ENCODE measurements at places on chromosomes 1 and 21. TPM values are rescaled to one million over a fixed set of nuclear protein-coding genes. Genes with fewer than 3 reads are reported as not detected.

The SLC16A4 gene
- total RNA-seq, result 1.4 TPM

The RNU1-1 gene
- total RNA-seq, result under 0.01 TPM

The CRB1 gene
- not detected for total RNA-seq

The DISP3 gene
- 0.10 TPM for total RNA-seq

The MPZ gene
- 0.86 TPM for total RNA-seq

The KRTAP15-1 gene
- total RNA-seq, result not detected

The SPRR5 gene
- not detected for total RNA-seq

The OR14A16 gene
- total RNA-seq, result not detected

The TTC39A gene
- 2.3 TPM for total RNA-seq

The KIF1B gene
- 31.0 TPM for total RNA-seq

The OVAAL gene
- total RNA-seq, result not detected

The UTS2 gene
- total RNA-seq, result not detected

The ACTA1 gene
- total RNA-seq, result not detected

The VSIG8 gene
- not detected for total RNA-seq

The USH2A gene
- not detected for total RNA-seq

The CACNA1S gene
- total RNA-seq, result not detected

The SPRR2A gene
- not detected for total RNA-seq

The CFAP126 gene
- total RNA-seq, result not detected

The KIF17 gene
- 11.8 TPM for total RNA-seq

The PM20D1 gene
- not detected for total RNA-seq

The MCOLN2 gene
- total RNA-seq, result not detected

The TPTE gene
- not detected for total RNA-seq

The DPYD gene
- total RNA-seq, result 28.1 TPM

The SLC1A7 gene
- not detected for total RNA-seq
